ENCODE measurements at places on chromosomes 16 and 17.

- peak; percentile 22 for DNase-seq
These were observed at the start of gene SLC47A1 for GRCh38 chr17:19533718-19534561. Gene SLC47A1 (plus strand): TSS chr17:19533854. CDS start chr17:19533940, 86 bp downstream.

DNA sequence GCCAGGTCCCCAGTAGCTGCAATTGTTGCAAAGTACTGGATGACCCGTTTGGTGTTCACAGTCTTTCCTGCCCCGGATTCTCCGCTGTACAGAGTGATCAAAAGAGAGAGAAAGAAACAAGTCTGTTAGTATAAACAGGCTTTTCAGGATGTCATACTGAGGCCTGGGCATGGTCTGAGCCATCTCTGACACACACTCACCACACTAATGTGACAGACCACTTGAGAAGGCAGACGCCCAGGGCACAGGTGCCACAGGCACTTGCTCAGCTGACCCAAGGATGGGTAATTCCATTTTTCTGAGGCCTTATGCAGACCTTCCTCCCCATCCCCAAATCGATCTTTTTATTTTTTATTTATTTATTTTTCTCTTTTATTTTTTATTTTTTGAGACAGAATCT is 7.5 kb downstream of the MYH3 start:
- DNase-seq = no peak

DNA sequence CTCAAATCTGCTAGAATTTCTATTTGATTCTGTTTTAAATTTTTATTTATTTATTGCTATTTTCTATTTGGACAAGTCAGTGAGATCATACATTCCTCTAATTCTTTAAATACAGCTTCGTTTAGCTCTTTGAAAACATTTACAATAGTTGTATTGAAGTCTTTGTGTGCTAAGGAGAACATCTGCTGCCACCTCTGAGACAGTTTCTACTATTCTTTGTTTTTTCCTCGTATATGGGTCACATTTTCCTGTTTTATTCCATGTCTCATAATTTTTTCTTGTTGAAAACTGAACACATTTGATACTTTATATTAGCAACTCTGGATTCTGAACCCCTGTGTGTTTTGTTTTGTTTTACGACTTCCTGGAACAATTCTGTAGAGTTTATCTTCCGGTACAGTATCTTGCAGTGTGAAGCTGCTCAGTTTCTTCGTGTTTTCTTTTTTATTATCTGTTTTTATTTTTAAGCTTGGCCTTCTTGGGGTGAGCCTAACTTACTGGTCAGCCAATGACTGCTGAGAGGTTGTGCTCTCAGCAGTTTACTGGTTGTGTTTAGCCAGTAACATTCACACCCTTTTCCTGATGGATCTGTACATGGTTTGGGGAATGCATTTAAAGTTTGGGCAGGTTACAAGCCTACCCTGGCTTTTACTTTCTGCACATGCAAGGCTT is 99.0 kb downstream of the CA4 start:
- DNase-seq = no peak

- DNase-seq = no peak
These were observed 12.1 kb downstream of the CD300A start for GRCh38 chr17:74478420-74479100.

DNA sequence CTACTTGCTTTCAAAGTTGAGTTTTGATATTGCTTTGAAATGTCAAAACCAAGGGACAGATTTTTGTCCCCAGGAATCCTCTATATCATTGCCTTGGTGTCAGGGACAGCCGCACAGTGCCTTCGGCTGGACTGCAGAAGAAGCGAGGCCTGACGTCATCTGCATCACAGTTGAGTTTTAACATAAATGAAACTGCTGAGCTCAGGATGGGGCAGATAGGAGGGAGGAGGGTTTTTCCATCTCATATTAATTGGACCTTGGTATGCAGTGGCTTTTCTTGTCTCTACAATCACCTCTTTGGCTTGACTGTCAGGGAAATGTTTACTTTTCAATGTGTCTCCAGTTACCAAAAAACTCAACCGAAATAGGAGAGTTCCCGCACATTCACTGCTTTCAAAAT is 111.3 kb downstream of the AATF start:
- DNase-seq = no peak

DNA sequence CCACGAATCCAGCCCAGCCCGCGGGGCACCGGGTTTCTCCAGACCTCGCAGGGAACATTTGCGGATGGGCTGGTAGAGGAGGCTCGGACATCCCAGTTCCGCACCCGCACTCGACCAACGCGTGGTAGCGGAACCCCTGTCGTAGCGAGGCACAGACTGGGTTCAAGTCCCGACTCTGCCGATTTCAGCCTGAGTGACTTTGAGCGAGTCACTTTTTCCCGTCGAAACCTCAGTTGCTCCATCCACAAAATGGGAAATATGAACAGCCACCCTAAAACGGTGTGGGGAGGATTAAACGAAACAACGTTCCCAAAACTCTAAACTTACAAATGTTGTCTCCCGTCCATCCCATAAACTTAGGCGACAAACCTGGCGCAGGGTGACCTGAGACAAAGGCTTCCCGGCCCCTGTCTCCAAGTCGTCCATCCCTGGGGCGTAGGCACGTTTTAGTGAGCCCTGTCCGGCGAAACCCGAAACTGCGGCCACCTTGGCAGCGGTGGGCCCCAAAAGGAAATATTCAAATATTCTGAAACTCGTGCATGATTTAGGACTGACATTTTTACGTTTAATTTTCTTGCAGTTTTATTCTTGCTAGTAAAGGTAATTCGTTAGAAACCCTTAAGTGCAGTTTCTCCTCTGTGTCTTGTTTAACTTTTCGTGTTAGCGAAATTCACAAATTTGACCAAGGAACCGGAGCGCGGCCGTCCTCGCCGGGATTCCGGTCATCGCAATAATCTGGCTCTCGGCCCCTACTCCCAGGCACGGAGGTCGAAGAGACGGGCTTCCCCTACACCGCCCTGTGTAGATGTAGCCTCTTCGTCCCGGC is 1.9 kb upstream of the MLLT6 start:
- no peak for DNase-seq

GRCh38 chr16:63530974-63531373 is 1494.7 kb upstream of the CDH8 start:
- no peak for DNase-seq

GRCh38 chr16:75798714-75799113 is 72.4 kb upstream of the CPHXL start:
- DNase-seq = no peak

GRCh38 chr16:25073854-25074253 is 37.7 kb upstream of the LCMT1 start:
- DNase-seq = no peak

DNA sequence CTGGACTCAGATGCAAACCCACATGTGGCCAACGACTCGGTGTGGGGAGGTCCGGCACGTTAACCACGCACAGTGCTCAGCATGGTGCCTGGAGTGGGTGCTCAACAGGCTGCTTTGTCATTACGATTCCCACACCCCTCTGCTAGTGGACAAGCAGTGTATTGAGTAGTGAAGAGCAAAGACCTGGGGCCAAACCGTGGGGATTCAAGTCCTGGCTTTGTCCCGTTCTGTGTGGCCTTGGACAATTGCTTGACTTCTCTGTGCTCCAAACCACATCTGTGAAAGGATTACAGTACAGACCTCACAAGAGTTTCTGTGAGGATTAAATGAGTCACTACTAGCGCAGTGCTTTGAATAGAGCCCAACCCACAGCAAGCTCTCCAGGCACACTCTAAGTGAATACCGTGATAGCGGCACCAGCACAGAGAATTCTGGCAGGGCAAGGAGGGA is 33.8 kb downstream of the TRPV2 start:
- DNase-seq = peak; percentile 55

DNA sequence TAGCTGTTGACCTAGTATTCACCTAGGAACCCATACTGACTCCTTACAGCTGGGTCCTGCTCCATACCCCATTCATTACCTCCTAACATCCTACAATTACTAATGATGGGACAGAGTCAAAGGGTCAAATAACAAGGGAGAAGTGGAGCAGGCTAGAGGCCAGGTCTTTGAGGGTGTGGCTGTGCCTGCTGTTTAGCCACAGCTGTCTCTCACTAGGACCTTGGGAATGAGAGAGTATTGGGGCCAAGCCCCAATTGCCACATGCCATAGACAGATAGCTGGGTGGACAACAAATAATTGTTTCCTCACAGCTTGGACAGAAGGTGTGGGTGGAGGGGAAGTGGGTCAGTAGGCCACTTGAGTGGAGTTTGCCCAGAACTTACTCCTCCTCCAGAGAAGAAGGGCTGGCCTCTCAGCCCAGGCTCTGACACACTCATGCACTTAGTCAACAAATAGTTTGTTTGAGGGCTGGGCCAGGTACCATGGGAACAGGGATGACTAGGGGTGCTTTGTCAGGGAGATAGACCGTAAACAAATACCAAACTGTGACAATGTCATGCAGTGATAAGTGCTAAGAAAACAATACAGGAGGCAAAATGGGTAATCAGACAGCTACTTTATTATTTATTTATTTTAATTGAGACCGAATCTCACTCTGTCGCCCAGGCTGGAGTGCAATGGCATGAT is 10.2 kb upstream of the CENPT start:
- peak; percentile 90 for DNase-seq

DNA sequence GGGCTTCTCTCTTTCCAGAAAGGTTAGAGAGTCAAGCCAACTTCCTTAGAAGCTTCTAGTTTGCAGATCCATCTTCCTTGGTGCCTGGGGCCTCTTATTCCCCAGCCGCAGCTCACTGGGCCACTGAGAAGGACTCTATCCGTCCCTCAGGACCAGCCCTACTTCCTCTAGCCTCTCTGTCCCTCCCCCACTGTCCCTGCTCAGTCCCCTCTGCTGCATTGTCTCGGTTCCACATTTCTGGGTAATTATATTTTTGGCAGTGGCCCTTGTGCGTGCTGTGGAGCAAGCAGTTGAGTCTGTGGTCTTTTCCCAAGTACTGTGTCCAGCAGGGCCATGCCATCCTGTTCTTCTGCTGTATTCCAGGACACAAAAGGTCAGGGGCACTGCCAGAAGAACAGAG is 17.8 kb downstream of the IRX3 start:
- DNase-seq = no peak

DNA sequence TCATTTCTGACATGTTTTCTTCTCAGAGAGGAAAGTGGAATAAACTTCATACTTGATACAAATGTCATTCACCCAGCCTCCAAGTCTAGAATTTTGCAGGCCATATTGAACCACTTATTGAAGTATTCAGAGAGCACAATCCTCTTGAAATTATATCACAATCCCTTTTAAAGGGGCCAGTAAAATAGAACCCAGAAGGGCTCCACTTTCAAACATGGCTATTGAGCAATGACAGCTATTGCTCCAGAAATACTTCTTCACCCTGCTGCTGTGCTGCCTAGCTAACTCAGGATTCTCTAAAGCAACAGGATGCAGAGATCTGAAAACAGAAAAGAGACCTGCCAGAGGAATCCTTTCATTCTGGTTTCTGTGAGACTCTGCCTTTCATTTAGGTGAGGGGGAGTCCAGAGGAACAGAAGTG is 275.0 kb upstream of the CDH5 start:
- DNase-seq = peak; percentile 53

- DNase-seq = peak; percentile 10
These were observed 7.2 kb downstream of the USP7 start for GRCh38 chr16:8956265-8957062.

GRCh38 chr17:61139219-61139618 is 260.4 kb upstream of the TBX2 start:
- peak; percentile 28 for DNase-seq

DNA sequence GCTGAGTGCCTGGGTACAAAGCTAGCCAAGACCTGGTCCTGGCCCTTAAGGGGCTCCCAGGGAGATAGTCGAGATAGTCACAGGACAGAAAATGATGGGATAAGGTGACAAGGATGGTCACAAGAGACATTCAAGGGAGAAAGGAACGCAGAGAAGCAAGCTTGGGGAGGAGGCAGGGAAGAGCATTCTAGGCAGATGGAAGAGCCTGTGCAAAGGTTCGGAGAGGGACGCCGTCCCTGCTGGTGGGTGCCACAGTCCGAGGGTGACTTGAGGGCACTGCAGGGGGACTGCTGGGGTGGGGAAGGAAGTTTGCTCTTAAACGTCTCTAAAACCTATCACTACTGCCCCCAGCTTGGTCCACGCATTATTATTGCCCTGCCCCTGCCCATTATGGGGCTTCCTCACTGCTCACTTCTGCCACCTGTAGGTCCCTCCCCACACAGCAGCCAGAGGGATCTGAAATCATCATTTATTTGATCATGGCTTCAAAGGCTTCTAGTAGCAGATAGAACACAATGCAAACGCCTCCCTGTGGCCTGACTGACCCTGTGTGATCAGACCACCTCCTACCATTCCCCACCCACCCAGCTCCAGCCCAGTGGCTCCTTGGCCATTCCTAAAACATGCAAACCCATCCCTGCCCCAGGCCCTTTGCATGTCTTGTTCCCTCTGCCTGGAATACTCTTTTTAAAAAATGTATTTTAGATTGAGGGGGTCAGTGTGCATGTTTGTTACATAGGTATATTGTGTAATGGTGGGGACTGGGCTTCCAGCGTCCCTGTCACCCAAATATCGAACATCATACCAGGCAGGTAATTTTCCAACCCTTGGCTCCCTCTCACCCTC is 60.3 kb downstream of the RMI2 start:
- DNase-seq = no peak

GRCh38 chr17:67027031-67027628 is 17.2 kb upstream of the CACNG1 start:
- peak; percentile 2 for DNase-seq

GRCh38 chr17:30237296-30238002 is 2.0 kb upstream of the SLC6A4 start:
- no peak for DNase-seq

- no peak for DNase-seq
These were observed 6.2 kb downstream of the C1QL1 start for GRCh38 chr17:44961921-44962350.

- no peak for DNase-seq
These were observed 9.9 kb downstream of the ZFP90 start for GRCh38 chr16:68548947-68549346.

DNA sequence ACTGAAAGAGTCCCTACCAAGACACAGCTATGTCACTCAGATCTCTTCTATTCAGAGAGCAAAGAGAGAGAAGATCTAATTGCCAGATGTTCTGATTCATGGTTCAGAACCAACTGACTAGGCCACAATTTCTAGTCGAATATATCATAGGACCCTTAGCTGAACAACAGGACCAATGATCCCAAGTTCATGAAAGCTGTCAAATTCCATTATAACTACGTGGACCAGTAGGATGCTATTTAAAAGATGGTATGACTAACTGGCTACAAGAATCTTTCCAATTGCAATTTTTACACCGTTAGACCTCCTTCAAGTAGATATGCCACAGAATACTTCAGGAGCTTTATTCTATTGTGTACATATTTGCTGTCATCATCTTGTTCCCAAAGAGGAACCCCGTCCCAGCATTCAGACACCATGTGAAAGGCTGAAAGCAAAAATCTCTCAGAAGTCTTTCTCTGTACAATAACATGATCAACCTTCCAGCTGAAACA is 26.0 kb downstream of the DCUN1D3 start:
- DNase-seq = no peak

DNA sequence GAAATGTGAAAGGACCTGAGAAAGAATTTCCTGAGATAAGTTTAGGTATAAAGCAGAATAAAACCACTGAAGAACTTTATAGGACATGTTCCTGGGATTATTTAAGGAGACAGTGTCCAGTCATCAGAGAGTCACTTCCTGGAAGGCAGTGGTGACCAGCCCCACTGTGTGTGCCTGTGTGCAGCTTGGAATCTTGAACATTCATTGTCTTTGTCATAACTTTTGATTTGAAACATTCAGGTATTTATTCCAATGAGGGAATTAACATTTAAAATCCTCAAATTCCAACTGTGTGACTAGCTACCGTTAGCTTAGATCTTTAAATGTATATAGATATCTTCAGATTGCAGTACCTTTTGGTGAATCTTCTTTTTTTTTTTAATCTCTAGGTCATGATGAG is 61.7 kb upstream of the MRC2 start:
- DNase-seq = peak; percentile 59

- peak; percentile 78 for DNase-seq
These were observed 34.4 kb downstream of the C16orf78 start for GRCh38 chr16:49407873-49408550.

GRCh38 chr17:40517981-40518380 is 16.6 kb upstream of the TNS4 start:
- DNase-seq = no peak
